ENCODE measurements at places on chromosomes 11 and 22. TPM values are rescaled to one million over a fixed set of nuclear protein-coding genes. Genes with fewer than 3 reads are reported as not detected.

CRYBB3 gene
- not detected for total RNA-seq

DDTL gene
- 1.7 TPM for total RNA-seq

BIK gene
- not detected for total RNA-seq

UBQLN3 gene
- total RNA-seq, result not detected

P2RY6 gene
- total RNA-seq, result 2.1 TPM

Data from Right ventricle myocardium superior (tissue), 1 donor.